ENCODE measurements at places on chromosomes 4 and X.

GRCh38 chrX:65532016-65532415, 2.6 kb downstream of the LAS1L start:
- DNase-seq = no peak

GRCh38 chr4:121822796-121823504, 733 bp downstream of the CCNA2 start:
- no peak for DNase-seq

DNA sequence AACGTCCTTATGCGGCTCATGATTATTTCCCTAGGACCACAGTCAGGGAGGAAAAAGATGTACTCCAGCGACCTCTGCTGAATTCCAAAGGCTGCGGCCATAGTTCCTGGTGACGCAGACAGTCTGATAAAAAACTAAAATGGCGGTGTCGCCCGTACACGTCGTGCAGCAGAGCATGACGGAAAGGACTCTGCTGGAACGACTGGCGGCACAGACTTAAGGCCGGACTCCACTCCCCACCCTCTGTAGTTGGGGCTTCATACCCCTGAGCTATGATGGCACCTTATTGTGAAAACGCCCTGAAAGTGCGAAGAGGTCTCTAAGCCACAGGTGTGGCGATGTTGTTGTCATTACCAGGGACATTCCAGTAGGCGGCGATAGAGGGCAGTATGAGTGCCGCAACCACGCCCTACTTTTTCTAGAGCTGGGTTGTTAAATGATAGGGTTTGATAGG, 90.0 kb upstream of the EDA2R start:
- DNase-seq = peak; percentile 34

- no peak for DNase-seq
Measured at GRCh38 chr4:10620935-10621488, 63.6 kb downstream of the CLNK start.

- DNase-seq = no peak
Measured at GRCh38 chrX:134396174-134396573, 63.8 kb upstream of the HPRT1 start.

GRCh38 chr4:108783665-108784463, 21.0 kb upstream of the ETNPPL start:
- no peak for DNase-seq

GRCh38 chrX:8462488-8462887, 2.1 kb upstream of the VCX3B start:
- no peak for DNase-seq

DNA sequence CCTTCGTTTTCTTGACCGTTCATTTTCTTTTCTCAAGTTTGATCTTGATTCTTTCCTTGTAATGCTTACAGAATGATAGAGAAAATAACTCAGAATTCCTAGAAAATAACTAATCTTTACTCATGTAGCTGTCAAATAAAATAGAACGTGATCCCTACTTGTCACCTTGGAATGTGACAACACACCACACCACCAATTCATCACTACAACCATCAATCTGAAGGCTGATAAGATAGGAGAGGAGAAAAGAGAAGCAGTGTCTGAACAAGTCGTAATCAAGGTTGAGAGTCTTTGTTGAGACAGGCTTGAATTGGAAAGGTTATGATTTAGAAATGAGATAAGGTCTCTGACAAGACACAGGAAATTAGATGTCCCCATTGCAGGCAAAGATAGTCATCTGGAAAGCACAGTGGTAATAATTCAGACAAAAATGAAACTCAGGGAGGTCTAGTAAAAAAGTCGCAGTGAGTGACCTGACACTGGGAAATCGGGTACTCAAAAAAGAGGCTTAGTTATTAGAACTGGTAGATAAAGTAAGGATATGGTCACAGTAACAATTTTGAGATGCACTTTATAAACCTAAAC, 456.2 kb downstream of the FAT4 start:
- no peak for DNase-seq

GRCh38 chr4:39933671-39934590, 43.8 kb downstream of the PDS5A start:
- no peak for DNase-seq

DNA sequence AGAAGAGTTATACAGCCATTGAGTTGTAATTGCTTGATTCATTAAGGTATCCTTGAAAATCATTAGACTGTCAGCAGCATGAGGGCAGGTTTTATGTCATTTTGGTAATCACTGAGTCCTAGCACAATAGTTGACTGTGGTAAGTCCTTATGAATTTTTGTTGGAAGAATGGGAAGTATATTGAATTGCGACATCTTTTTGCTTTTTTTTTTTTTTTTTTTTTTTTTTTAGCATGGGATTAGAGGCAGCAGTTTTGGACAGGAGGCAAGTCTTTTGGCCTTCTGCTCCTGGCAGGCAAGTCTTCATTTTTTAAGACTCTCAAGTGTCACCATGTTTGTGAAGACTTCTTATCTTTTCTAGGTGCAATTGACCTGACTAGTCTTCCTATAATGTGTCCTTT, 29.7 kb downstream of the PRRG1 start:
- no peak for DNase-seq
